GM19239 (cell line): ENCODE measurements at places on chromosomes 7 and 10.

GRCh38 chr7:27123007-27123476, 7.5 kb downstream of the HOXA4 start:
- DNase-seq, result no peak

DNA sequence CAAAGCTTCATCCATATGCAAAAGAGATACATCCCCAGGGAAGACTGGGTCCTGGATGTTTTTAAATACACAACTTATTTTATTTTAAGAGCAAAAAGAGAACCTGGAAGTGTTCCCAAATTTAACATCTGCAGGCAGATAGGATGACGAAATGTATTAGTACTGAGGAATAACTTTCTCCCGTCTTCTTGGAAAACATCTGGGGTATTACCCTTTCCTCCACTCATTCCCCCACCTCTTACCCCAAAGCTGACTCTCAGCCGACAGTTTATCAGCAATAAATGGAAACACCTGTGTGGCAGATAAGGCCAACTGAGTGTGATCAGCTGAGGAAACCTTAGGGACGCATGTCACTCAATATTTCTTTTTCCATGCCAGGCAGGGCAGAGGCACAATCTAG, 435.6 kb upstream of the NPVF start:
- no peak for DNase-seq

DNA sequence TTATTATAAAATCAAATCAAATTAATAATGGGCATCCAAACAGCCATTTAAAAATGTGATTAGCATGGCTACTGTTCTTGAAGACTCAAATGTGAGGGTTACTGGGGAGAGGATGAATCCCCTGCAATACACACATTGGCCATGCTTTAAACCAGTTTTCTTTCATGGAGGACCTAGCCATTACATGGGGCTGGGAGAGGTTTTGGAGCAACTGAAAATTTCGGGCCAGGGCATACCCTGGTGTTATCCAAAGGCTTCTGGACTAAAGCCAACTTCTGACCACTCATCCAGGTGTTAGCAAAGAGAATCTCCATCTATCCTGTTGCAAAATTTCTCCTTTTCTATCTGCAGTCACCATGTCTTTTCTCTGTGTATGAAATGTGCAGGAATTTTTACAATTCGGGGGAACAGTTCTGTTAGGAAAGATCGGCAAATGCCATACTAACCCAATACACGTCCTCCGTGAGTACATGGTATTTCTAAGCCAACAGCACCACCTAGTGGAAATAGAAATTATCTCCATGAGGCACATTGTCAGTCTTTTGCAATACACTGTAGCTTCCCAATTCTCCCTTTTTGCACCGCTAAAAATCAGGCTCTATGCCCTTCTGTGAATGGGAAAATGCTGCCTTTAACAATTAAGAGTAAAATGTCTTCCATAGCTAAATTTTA, 47.0 kb upstream of the ZNF107 start:
- no peak for DNase-seq

- DNase-seq, result peak; percentile 9
Measured at GRCh38 chr10:44647877-44648542, 263.1 kb upstream of the CXCL12 start.

GRCh38 chr7:102270178-102270887, 16.3 kb upstream of the SH2B2 start:
- DNase-seq, result no peak

DNA sequence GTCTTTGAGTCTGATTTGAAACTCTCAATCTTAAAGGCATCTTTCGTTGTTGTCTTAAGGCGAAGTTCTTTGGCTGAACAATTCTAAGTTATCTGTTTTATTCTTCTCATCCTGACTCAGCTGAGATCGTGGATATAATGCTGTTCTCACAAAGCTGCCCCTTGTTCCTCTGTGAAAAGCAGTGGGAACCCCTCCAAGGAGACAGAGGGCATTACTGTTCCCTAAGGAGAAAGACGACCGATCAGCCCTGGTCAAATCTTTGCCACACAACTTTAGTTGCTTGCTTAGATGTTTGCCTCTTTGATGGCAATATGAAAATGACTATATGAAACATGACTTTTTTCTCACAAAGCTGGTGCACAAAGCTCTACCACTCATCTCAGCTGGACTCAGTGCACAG, 1016.7 kb downstream of the REEP3 start:
- no peak for DNase-seq

DNA sequence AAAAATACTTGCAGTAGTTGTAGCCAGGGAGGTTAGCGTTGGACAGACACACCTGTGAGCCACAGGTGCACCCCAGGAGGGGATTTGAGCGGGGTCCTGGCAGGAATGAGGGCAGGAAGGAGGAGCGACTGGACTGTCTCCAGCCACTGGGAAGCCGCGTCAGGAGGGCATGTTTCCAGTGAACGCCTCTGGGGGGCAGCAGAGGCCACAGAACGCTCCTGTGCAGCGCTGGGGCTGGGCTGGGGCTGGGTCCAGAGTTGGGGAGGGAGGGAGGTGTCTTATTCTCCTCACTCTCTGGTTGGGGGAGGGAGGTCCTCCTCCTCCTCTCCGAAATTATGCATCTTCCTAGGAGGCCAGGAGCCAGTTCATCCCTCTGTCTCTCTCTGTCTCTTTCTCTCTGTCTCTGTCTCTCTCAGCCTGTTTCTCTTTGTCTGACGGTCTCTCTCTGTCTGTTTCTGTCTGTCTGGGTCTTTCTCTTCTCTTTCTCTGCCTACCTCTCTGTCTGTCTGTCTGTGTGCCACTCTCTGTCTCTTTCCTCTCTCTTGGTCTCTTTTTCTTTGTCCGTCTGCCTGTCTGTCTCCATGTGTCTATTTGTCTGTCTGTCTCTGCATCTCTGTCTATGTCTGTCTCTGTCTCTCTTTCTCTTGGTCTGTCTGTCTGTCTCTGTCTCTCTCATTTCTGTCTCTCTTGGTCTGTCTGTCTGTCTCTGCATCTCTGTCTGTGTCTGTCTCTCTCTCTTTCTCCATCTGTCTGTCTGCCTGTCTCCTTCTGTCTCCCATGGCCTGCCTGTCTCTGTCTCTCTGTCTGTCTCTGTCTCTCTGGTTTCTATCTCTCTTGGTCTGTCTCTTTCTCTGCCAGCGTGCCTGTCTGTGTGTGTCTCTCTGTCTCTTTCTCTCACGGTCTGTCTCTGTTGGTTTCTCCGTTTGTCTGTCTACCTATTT, 9.9 kb upstream of the PSMG3 start:
- peak; percentile 78 for DNase-seq

GRCh38 chr10:11849911-11850310, 26.8 kb downstream of the PROSER2 start:
- DNase-seq, result no peak

DNA sequence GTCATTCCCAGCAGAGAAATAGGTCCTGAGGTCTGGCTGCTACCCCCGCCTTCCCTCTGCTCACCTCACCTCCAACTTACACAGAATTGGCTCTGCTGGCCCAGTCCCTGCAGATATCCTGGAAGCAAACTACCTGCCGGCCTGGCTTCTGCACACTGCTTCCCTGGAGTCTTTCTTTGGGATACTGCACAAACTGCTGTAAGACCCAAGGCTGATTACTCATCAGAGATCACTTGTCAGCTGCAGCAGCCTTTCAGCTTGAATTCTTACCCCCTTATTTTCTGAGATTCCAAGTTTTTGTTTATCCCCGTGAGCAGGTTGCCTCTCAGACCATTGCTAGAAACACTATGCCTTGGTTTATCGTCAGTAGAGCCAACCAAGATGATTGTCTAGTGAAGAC, 426.4 kb downstream of the PHTF2 start:
- DNase-seq, result no peak

- no peak for DNase-seq
Measured at GRCh38 chr10:62811159-62811875, 4.8 kb downstream of the EGR2 start.
